ENCODE measurements at places on chromosomes 11 and 22.

- DNase-seq = no peak
Measured at GRCh38 chr22:20186183-20186870, 35.5 kb upstream of the CCDC188 start.

- no peak for DNase-seq
Measured at GRCh38 chr11:65541093-65541982, 16.5 kb downstream of the SCYL1 start.

- DNase-seq = no peak
Measured at GRCh38 chr11:106608677-106609076, 409.6 kb downstream of the GUCY1A2 start.

DNA sequence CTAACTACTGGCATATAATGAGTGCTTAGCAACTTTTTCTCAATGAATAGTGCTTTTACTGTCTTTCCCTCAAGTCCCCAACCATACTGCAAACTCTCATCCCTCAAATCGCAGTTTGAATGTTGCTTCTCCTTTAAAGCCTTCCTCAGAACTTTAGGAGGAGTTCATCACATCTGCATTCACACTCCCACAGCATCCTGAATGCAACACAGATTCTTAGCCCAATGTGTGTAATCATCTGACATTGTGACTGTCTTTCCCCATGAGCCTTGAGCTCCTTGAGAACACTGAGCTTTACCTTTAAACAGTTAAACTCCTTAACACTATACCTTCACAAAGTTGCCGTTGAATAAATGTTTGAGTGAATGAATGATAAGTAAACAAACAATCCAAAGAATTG, 81.7 kb upstream of the FAM181B start:
- no peak for DNase-seq

DNA sequence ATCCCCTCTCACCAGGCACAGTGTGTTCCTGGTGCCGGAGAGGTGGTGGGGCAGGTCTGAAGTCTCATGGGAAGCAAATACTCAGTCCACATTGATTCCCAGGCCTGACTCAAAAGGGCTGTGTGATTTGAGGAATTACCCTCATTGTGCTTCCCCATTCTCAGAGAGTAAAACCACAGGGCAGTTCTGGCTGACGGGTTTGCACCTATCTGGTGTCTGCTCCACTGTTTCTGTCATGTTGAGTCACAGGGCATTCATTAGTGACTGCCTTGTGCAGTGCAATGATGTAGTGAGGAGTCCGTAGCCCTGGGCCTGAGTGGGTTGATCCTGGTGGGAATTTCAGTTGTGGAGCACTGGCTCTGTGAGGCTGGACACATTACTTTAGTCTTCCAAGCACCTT, 85.2 kb upstream of the ARHGAP20 start:
- DNase-seq = no peak

- no peak for DNase-seq
Measured at GRCh38 chr22:44494497-44494896, 3.5 kb downstream of the RTL6 start.

DNA sequence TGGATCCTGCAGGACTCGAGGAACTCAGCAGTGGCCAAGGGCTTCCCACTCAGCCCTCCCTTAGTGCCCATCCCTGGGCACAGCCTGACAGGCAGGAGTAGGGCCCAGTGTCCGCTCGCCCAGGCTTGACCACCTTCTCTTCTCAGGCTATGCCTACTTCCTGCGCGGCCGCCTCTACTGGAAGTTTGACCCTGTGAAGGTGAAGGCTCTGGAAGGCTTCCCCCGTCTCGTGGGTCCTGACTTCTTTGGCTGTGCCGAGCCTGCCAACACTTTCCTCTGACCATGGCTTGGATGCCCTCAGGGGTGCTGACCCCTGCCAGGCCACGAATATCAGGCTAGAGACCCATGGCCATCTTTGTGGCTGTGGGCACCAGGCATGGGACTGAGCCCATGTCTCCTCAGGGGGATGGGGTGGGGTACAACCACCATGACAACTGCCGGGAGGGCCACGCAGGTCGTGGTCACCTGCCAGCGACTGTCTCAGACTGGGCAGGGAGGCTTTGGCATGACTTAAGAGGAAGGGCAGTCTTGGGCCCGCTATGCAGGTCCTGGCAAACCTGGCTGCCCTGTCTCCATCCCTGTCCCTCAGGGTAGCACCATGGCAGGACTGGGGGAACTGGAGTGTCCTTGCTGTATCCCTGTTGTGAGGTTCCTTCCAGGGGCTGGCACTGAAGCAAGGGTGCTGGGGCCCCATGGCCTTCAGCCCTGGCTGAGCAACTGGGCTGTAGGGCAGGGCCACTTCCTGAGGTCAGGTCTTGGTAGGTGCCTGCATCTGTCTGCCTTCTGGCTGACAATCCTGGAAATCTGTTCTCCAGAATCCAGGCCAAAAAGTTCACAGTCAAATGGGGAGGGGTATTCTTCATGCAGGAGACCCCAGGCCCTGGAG, 3.3 kb upstream of the SMARCB1 start:
- DNase-seq = no peak

DNA sequence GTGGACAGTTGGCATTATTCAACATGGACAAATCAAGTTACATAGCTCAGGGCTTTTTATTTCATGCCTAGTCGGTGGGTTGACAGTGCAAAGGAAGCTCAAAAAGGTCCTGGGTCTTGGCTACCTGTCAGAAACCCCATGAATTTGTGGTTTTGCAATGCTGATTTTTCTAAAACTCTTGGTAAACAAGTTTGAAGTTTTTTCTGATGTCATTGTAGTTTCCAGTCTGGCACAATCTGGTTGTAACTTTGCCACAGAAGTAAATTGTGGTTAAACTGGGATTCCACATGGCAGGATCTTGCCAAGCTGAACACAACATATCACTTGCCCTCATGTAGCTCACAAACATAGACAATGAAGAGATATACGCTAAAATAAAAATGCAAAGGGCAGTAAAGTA, 100.8 kb downstream of the EHF start:
- DNase-seq = no peak

- no peak for DNase-seq
Measured at GRCh38 chr11:494761-495536, 12.1 kb downstream of the RNH1 start.

- no peak for DNase-seq
Measured at GRCh38 chr22:23117891-23118646, 23.7 kb downstream of the RSPH14 start.

- DNase-seq = no peak
Measured at GRCh38 chr11:70167723-70168404, 35.2 kb upstream of the FADD start.

DNA sequence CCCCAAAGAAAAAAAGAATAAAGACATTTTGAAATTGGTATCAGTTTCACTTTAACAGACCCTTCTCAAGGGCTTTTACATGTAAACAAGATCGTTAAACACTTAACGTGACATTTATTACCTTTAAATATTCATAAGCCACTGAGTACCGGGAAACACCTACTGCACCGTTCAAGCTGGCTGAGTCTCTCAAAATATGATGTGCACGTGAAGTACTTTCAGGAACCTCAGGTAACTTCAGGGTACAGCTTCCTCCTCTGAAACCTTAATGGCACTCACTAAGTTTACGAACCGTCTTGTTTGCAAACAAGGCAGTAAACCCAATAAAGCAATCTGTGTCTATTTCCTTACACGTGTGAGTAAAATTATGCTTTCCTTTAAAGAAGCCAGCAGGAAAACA, 105.5 kb upstream of the TENM4 start:
- no peak for DNase-seq

DNA sequence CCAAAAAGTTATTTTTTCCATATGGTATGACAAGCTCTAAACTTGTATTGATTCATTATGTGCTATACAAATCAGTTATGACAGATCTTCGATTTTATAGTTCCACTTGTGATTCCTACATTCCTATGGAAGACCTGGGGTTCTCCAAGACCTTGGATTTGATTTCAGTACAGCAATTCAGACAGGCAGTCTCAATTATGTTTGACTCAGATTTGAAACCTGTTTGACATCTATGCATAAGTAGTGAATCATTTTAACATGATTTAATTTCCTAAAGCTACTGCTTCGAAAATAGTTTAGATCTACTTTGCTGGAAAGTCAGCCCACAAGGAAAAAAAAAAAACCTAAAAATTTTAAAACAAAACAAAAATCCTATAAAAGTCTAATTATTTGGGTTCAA, 820.4 kb downstream of the LUZP2 start:
- no peak for DNase-seq

- no peak for DNase-seq
Measured at GRCh38 chr22:36056980-36057379, 28.4 kb upstream of the RBFOX2 start.

GRCh38 chr11:91981995-91982394, 242.6 kb upstream of the FAT3 start:
- DNase-seq = no peak

DNA sequence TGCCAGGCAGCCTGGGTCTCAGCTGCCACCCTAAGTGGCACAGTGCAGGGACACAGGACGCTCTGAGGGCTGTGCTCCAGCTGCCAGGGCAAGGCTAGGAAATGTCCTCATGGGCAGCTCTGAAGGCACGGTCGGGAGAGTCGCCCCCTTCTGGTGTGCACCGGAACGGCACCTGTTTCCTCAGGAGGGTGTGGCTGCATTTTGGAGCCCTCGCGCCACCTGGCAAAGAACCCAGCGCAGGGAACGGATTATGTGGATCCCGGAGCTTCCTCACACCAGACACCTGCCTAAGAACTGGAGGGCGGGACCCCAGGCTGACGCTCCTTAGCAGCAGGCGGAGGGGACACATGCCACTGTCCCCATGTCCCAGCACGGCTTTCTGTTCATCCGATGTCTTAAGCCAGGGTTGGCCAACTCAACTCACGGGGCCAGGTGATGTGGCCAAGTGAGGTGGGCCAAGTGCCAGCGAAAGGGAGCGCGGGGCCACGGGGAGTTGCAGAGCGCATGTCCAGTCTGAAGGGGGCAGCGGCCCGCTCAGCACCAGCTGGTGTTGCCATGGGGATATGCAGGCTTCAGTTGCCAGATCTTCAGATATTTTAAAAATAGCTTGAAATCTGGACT, 5.1 kb upstream of the SLC22A8 start:
- no peak for DNase-seq

- no peak for DNase-seq
Measured at GRCh38 chr22:49727881-49728569, 99.6 kb downstream of the BRD1 start.

GRCh38 chr22:49901457-49901856, 16.8 kb downstream of the ALG12 start:
- no peak for DNase-seq

GRCh38 chr11:33753304-33753967, 17.2 kb upstream of the CD59 start:
- no peak for DNase-seq

DNA sequence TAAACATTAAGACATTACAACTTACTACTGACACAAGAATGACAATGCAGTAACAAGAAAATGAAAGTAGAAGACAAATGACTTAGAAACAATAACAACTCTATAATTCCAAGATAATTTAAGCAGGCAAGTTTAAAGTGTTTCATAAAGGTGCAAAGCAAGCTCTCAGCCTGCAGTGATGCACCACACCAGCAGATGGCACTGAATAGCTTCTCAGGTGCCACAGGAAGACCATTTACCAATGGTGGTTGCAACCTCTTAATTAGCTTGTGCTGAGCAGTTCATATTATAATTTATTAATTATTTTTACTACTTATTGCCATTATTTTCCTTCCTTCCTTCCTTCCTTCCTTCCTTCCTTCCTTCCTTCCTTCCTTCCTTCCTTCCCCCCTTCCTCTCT, 60.6 kb downstream of the NXPE2 start:
- DNase-seq = no peak

DNA sequence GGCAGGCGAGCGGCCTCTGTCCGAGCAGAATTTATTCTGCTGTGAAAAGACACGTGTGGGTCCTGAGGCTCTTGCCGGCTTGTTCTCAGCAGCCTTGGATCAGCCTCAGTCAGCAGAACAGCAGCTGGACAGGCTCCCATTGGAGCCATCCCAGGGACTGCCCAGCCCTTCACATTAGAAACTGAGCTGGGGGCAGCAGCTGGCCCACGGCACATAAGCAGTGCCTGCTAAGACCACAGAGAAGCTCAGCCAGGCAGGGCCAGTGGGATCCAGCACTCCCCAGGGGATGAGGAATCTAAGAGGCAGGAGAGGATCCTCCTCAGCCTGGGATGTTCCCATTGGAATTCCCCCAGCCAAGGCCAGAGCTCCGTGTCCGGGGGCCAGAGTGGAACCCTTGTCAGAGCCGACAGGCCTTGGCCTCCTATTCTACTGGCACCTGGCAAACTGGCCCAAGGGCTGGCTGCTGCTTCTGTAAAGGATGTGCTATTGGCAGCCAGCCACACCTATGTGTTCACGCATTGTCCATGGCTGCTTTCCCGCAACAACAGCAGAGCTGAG, 18.2 kb downstream of the RTN4R start:
- DNase-seq = no peak

Measured in brain pericyte (primary cell).